KG1 (cell line): ENCODE measurements at places on chromosomes 3 and 15.

GRCh38 chr3:37739579-37740290 lies 121.9 kb upstream of the CTDSPL start:
- DNase-seq: no peak

DNA sequence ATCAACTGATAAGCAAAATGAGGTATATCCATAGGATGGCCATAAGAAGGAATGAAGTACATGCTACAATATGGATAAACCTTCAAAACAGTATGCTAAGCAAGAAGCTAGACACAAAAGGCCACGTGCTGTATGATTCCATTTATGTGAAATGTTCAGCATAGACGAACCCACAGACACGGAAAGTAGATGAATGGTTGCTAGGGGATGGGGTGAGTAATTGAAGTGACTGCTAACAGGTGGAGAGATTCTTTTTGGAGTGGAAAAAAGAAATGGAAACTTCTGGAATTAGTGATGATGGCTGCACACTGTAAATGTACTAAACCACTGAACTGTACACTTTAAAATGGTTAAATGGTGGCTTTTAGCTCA lies 630 bp upstream of the EFCAB12 start:
- no peak for DNase-seq

DNA sequence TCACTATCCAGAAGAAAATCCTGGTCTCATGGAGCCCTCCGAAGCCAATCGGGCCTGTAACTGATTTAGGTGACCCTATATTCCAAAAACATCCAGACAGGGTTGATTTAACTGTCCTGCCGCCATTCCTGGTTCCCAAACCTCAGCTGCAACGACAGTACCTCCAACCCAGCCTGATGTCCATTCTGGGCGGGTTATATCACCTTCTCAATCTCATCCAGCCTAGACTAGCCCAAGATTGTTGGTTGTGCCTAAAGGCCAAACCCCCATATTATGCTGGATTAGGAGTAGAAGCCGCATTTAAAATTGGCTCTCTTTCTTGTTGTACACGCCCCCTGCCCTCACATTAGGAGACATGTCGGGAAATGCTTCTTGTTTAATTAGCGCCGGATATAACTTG lies 36.7 kb downstream of the ZBTB11 start:
- DNase-seq: no peak

- DNase-seq: no peak
Observed at GRCh38 chr3:128072454-128073184, 20.4 kb downstream of the SEC61A1 start.

- no peak for DNase-seq
Observed at GRCh38 chr3:159829539-159830227, 159.0 kb upstream of the IL12A start.

GRCh38 chr3:194989241-194989640 lies 281.7 kb downstream of the XXYLT1 start:
- DNase-seq: no peak

DNA sequence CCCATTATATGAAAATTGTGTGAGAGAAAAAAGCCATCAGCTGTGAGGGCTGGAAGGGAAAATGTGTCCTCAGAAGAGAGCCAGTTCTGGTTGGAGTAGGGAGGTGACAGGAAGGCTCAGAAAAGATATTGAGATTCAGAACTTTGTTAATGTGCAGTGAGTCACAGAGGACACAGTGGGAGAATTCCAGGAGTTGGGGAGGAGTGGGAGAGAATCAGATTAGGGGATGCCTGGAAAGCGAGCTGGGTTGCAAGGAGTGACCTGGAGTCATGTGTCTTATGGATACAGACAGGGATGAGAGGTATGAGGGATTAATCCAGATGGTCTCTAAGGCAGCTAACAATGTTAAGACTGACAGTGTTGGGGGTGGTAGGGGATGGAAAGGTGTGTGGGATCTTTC lies 67.5 kb downstream of the CHST2 start:
- no peak for DNase-seq

DNA sequence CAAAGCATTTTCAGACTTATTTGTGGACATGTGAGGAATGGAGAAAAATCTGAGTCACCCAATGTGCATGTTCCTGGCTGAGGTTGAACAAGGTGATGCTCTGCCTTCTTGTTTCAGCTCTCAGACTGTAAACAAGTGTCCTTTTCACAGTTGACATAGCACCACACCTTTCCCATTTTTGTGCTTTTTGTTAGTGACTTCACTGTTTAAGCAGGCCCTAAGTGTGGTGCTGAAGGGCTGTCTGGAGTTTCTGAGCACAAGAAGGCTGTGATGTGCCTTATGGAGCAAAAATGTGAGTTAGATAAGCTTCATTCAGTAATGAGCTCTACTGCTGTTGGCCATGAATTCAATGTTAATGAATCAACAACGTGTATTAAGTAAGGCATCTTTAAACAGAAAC lies 20.4 kb downstream of the ABI3BP start:
- DNase-seq: no peak

GRCh38 chr3:177603148-177603603 lies 405.9 kb upstream of the TBL1XR1 start:
- DNase-seq: peak; percentile 31

DNA sequence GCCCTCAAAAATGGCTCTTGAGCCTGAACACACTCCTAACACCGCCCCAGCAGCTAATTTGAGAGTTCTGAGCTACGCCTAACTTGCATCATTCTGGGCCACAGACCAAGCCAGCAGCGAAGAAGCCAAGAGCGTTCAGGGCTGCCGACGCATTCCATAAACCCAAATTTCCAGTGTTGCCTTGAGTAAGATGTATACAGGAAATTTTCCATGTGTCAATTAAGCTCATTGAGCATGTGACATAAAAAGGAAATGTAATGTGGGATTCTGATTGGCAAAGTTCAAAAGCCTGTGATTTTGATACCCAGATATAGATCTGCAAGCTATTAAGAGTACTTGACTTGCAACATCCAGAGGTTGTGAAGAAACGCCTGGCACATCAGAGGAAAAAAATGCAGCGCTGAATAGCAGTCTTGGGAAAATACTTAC lies 148.6 kb upstream of the NR2F2 start:
- no peak for DNase-seq

DNA sequence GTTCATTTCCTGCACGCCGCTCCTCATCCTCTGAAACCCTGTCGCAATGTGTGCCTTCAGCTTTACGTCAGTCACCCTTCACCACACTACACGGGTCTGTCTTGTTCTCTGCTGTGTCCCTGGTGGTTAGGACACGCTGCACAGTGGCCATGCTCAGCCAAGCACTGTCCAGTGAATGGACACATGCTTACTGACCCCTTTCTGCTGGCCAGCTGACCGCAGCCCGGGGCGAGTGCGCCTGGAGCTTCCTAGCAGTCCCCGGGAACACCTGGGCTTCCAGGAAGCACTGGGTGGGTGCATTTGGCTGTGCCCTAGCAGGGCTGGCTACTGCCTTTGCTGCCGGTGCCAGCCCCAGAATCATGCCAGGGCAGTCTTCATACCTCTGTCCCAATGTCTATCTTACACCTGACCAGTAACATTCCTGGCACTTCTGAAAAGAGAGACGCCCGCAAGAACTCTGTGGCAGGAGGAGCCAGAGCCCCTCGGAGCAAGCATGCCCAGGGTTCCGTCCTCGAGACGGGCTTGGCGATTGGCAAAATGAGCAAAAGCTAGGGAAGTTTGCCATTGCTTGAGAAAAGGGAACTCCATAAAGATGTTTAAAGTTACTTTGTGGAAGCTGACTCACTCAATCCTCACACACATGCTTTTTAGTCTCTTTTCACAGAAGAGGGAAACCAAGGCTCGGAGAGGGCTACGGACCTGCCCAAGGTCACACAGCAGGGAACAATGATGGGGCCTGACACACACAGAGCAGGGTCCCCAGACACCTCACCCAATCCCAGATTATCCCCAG lies 15.7 kb upstream of the ZXDC start:
- DNase-seq: no peak

- DNase-seq: no peak
Observed at GRCh38 chr15:89109238-89109637, 21.0 kb downstream of the ABHD2 start.

GRCh38 chr15:66080717-66081398 lies 172.7 kb downstream of the MEGF11 start:
- no peak for DNase-seq

DNA sequence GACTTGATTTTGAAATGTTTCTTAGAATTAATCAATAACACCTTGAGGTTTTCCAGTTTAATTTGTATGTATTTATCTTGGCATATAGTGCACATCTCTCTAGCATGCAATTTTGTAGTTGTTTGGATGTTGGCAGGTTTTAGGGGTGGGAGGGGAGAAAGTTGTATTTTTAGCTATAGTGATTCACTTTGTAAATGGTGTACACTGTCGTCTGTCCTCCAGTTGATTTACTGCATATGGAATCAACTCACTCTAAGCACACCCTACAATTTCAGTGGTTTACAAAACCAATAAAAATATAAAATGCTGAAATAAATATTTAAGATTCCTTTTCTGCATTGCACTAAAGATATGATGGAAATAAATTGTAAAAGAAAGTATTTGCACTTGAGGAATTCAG lies 199.1 kb downstream of the CDIN1 start:
- no peak for DNase-seq

DNA sequence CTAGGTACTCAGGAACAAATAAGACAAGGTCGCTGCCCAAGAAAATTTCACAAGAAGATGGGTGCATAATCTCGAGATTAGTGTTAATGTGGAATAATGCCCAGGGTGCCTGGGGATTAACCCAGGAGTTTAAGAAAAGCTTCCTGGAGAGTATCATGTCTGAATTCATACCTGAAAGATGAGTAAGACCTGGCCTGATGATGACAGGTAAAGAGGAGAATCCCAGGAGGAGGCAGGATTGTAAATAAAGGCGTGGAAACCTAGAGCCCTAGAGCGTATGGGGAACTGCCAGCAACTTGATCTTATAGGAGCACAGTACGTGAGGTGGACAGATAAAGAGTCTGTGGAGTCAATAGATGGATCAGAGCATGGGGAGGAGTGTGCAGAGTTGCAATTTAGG lies 43.0 kb downstream of the ARRDC4 start:
- no peak for DNase-seq

DNA sequence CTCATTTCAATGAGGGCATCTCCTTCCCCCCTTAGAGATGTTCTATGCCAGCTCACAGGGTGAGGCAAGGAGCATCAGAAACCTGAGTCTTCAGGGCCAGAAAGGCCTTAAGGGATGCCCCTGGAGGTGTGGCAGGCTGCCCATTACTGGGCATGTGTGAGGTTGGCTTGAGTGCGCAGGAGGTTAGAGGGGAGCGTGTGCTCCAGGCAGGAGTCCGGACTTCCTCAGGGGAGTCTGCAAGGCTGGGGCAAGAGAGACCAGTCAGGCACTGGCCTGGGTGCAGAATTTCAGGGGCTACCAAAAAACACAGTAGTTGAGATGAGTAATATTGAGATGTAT lies 1.9 kb downstream of the LOXL1 start:
- no peak for DNase-seq

GRCh38 chr15:55283379-55284147 lies 6.0 kb downstream of the RAB27A start:
- DNase-seq: no peak

GRCh38 chr3:161818106-161818505 lies 321.5 kb downstream of the OTOL1 start:
- DNase-seq: no peak

- no peak for DNase-seq
Observed at GRCh38 chr15:90315278-90315982, 36.7 kb upstream of the ZNF774 start.

DNA sequence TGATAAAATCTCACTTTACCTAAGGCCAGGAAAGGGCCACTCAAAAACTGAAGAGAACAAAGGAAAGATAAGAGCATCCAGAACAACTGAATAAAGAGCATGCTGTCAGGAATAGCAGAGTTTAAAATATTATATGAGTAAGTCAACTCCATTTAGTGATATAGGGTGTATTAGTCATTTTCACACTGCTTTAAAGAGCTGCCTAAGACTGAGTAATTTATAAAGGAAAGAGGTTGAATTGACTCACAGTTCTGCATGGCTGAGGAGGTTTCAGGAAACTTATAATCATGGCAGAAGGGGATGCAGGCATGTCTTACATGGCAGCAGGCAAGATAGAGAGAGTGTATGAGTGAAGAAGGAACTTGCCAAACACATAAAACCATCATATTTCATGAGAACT lies 778.0 kb upstream of the NECTIN3 start:
- no peak for DNase-seq

GRCh38 chr3:51585871-51586270 lies 47.4 kb downstream of the RAD54L2 start:
- DNase-seq: no peak

DNA sequence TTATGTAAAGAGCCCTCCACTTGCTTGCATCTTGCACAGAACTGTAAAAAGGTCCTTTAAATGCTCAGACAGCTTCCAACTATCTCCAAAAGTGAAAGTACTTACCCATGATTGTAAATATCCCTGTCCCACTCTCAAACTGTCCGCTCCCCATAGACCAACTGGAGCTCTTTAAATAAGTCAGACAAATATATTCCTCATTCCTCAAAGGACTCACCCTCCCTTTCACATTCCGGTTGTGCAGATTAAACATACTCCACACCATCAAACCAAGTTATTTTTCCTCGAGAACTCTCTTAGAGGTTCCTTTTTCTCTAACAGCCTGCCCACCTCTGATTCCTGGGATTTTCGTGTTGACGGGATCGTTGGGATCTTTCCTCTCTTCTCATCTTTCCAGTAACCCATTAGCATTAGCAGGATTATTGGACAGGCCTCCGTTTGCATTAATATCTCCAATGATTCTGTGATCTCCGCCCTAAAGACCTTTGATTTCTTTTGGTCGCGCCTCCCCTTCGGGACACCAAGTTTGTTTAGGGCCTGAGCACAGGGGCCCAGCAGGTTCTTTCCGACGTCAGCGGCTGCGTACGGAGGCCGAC lies 763 bp downstream of the GOLGB1 start:
- peak; percentile 14 for DNase-seq

- DNase-seq: no peak
Observed at GRCh38 chr3:10093678-10094077, 14.4 kb downstream of the FANCD2OS start.

- no peak for DNase-seq
Observed at GRCh38 chr3:193868590-193868989, 267.4 kb upstream of the HES1 start.

GRCh38 chr3:101851072-101851770 lies 1.9 kb downstream of the NFKBIZ start:
- DNase-seq: no peak

DNA sequence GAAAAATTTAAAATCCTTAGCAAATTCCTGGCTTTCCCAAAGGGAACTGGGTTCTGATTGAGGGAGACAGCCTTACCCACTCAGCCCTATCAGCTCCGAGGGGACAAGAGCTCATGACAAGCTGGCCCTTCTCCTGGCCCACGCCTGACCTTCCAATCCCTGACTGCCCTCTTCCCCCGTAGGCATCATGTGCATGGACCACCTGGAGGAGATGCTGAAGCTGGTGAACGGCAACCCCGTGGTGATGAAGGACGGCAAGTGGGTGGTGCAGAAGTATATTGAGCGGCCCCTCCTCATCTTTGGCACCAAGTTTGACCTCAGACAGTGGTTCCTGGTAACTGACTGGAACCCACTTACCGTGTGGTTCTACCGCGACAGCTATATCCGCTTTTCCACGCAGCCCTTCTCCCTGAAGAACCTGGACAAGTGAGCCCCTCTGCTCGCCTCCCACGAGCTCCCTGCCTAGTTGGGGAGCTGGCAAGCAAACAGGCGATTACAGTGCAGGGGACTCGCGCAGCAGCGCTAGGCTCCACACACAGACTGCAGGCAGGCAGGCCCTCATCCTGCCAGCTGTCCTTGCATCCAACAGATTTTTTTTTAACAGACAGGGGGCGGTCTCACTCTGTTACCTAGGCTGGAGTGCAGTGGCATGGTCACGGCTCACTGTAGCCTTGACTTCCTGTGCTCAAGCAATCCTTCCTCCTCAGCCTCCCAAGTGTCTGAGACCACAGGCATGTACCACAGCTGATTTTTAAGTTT lies 16.8 kb downstream of the RPUSD3 start:
- no peak for DNase-seq

GRCh38 chr3:43531835-43532234 lies 90.0 kb downstream of the ANO10 start:
- DNase-seq: no peak
